Bladder microvascular endothelial cell (primary cell): ENCODE measurements at places on chromosomes 11 and 22. TPM values are rescaled to one million over a fixed set of nuclear protein-coding genes. Genes with fewer than 3 reads are reported as not detected.

The HSPB2 gene
- not detected in 2 replicates for total RNA-seq

The OR8A1 gene
- total RNA-seq, result not detected in 2 replicates

The OTUB1 gene
- 46.6 and 50.3 TPM in 2 replicates for total RNA-seq

The FLRT1 gene
- not detected in 2 replicates for total RNA-seq

The KCNQ1 gene
- 0.13 and 0.32 TPM in 2 replicates for total RNA-seq

The NNMT gene
- 188 and 288 TPM in 2 replicates for total RNA-seq

The TSGA10IP gene
- total RNA-seq, result not detected in 2 replicates

The C11orf97 gene
- total RNA-seq, result not detected in 2 replicates

The GDPD4 gene
- not detected in 2 replicates for total RNA-seq

The OR52K2 gene
- not detected in 2 replicates for total RNA-seq

The OTOG gene
- total RNA-seq, result not detected in 2 replicates

The PRR5L gene
- total RNA-seq, result 8.2 and 21.4 TPM in 2 replicates

The RAB36 gene
- 0.32 and 0.88 TPM in 2 replicates for total RNA-seq
